Lower leg skin (tissue), 4 donors: ENCODE measurements at places on chromosomes 6 and 20. TPM values are rescaled to one million over a fixed set of nuclear protein-coding genes. Genes with fewer than 3 reads are reported as not detected.
A peak's percentile ranks its signal among the peaks of the same experiment; 100 is the strongest.

SRSF12 gene
- total RNA-seq, result not detected

- no peak for DNase-seq
Observed at GRCh38 chr20:1462834-1463233, 3.8 kb downstream of the NSFL1C start.

GRCh38 chr6:2245877-2246863, 765 bp upstream of the GMDS start:
- DNase-seq, result peak; percentile 42

DNA sequence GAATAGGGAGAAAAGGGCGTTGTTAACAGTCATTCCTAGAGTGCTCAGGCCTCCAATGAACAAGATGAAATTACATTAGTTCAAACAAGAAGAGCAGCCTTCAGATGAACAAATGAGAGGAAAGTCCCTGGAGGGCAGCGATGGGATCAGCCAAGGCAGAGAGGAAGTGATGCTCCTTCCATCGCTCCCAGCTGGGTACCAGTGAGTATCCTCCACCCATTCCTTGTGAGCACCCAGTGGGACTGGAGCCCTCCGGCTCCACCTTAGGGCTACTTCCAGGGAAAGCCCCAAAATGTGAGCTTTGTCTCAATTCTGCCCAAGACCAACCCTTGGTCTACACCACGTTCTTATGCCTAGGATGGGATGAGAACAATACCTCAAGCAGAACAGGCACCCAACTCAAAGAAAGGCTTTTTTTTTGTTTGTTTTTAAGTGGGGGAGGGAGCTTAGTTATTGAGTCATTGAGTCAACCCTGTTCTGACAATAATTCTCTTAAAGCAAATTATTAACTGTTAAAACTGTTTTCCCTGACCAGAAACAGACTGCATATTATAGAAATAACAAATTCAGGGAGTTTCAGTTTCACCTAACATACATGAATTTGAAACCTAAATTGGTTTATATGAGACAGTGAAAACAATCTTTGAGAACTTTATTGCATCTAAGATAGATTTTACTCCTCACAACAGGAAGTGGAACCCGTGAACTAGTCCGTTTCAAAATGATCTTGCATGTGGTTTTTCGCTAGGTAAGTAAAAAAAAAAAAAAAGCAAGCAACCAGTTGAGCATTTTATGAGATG, 106.9 kb downstream of the IPCEF1 start:
- DNase-seq, result no peak

DNA sequence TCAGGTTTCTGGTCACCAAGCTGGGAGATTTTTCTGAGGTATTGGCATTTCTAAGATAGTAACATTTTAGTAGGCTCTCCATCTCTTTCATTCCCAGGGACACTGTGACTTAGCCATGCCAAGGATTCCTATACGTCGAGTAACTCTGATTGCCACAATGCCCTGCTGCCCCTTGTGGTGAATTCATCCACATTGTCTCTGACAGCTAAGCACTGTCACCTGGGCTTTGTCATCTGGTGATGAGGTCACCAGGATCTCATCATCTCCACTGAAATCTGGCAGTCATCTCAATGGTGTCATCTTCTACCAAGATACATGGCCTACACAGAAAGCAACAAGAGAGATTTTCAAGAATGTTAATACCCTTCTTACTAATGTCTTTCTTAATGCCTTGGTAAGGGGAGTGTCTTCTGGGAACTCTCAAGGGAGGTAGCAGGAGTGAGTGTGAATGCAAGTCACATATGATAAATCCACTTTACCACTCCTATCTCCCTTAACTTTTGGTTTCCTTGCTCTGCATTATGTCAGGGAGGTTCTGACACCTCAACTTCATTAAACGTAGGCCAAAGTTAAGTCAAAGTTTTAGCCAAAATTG, 246.7 kb downstream of the CD109 start:
- DNase-seq, result no peak

DNA sequence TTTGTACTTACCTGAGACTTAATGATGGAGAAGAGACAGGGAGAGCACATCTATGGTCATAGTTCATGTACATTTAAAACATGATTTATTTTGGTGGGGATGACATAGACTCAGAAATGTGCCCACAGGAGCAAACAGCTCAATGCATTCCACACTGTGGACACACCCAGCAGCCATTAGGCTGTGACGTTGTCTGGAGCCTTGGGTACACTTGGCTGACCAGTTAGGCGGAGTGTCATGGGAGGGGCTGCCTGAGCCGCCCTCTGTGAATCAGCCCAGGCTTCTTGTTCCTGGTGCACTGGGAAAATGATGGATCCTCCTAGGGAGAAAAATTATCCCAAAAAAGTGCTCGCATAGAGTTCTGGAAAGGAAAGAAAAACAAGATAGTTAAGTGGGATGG, 231.0 kb upstream of the GMDS start:
- no peak for DNase-seq

GRCh38 chr20:5282561-5282960, 34.2 kb downstream of the PROKR2 start:
- no peak for DNase-seq

DNA sequence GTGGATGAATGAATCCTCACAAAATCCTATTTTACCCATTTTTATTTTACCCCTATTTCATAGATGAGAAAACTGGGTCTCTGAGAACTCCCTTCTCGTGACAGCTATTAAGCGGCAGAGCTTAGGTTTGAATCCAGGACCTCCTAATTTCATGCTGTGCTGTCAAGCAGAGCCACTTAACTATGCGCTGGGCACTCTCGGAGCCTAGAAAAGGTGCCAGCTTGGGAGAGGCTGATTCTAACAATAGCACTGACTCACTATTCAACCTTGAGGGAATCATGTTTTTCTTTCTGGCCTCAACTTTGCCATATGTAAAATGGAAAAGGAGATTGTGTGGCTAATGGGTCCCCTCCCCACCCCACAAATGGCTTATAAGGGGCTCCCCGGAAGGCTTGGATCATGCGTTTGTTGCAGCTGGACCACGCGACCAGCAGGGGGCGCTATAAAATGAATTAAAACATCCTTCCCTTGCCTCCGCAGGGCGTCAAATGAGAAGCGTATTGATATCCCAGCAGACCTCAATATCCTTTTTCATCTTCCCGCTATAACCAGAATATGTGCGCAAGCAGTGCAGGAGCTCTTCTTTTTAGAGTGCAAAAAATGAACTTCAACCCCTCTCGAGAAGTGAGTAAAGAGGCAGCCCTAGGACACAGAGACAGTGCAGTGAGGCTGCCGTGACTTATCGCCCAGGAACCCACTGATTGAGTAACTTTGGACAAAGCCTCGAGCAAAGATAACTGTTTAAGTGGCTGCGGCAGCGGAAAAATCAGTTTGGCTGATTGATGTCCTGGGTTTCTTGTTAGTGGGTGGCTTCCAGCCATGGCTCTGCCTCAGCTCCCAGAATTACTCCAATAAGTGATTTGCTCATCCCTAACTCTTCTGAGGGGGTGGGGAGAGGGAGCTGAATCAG, 12.8 kb upstream of the PDYN start:
- no peak for DNase-seq

- no peak for DNase-seq
Observed at GRCh38 chr6:87200469-87201175, 45.3 kb downstream of the ZNF292 start.

DNA sequence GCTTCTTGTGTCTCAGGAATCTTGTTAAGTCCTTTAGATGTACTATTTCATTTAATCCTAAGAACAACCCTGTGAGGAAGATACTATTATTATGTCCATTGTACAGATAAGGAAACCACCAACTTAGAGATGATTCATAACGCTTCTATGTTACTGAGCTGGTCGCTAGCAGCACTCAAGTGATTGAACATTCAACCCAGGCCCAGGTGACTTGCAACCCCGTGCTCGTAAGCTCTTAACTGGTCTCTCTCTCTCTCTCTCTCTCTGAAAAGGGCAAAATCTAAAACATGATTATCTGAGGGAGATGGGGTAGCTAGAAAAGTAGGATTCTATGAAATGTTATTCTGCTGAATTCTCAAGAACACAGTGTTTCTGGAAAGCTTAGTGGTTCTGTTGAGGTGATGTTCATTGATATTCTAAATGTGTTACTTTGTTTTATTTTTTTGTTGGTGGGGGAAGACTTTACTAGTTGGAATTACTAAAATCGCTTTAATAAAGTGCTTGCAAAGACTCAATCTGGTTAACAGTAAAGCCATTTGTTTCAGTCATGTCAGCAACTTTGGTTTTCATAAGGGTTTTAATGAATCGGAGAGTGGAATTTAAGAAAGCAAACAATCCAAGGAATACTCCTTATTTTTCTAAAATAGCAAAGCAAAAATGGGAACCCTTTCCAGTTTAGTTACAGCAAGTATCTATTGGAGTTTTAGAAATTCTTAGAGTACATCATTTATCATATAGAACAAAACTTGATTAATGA, 265.0 kb upstream of the TAB2 start:
- DNase-seq, result no peak

DNA sequence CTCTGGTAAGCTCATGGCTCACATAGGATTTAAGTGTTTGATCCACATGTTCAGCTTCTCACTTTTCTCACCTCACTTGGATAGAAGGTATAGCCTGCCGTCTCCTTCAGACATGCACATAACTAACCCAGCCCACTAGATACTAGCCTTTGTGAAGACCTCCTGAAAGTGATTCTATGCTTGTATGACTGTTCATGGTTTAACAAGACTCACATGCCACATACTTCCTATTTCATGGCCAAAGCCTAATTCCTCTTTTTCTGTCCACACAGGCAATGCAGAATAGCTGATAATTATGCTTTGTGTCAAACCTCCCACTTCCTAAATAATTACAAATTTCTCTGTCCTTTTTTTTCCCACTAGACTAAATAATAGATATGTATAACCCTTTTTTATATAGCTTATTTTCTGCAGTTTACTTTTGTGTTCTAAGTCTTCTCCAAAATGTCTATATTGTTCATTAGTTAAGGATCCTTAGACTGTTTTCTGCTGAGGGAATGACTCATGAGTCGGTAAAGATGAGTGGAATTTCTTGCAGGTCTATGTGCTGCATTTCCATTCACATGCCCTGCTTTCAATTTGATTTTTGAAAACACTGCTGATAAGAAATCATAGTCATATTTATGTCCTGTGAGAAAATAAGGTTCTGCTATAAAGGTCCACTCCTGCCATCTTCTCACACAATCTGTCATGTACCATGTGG, 43.0 kb downstream of the HDDC2 start:
- no peak for DNase-seq

DNA sequence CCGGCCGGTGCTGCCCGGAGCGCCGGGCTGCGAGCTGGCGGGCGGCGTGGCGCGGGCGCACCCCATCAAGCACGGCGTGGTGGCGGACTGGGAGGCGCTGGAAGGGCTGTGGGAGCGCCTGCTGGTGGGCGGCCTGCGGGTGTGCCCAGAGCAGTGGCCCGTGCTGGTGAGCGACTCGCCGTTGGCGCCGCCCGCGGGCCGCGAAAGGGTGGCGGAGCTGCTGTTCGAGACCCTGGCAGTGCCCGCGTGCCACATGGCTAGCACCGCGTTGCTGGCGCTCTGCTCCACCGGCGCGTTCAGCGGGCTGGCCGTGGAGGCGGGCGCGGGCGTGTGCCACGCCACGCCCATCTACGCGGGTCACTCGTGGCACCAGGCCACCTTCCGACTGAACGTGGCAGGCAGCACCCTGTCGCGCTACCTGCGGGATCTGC, 517 bp downstream of the ACTL10 start:
- DNase-seq, result no peak

GRCh38 chr6:116170358-116171057, 44.6 kb upstream of the COL10A1 start:
- no peak for DNase-seq

DNA sequence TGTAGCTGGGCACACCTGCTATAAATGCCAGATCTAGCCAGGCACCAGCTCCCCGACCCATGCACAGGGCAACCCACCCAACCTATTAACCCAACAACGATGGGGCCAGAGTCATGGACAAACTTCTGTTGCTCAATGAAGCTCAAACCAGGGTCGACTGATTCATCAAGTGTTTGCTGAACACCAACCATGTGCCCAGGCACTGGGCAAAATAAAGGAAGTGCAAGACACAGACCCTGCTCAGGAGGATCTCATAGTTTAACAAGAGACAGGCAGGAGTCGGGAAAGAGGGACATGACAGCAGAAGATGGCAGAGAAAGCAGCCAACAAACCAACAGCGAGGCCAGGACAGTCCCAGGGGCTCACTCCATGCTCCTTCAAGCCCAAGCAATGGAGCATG, 18.8 kb downstream of the KCNK5 start:
- no peak for DNase-seq

- no peak for DNase-seq
Observed at GRCh38 chr6:48109944-48110343, 1.1 kb downstream of the PTCHD4 start.

DNA sequence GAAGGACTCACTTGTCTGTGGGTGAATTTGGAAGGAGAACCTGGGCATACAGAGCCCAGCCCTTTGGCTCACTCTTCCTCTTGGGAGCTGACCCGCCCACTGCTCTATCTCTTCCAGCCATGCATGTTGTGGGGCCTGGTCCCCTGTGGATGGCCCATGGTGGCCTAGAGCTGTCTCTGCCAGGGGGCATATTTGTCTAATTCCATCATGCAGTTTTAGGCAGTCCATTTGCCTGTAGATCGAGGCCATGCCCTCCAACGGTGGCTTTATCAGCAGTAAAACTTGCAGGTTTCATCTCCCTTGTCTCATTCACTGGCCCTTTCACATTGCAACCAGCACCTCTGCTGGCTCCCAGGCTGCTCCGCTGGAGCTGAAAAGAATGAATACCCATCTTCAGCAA, 12.9 kb upstream of the EZR start:
- DNase-seq, result no peak

GRCh38 chr6:151616600-151616999, 122.8 kb downstream of the CCDC170 start:
- DNase-seq, result no peak

DNA sequence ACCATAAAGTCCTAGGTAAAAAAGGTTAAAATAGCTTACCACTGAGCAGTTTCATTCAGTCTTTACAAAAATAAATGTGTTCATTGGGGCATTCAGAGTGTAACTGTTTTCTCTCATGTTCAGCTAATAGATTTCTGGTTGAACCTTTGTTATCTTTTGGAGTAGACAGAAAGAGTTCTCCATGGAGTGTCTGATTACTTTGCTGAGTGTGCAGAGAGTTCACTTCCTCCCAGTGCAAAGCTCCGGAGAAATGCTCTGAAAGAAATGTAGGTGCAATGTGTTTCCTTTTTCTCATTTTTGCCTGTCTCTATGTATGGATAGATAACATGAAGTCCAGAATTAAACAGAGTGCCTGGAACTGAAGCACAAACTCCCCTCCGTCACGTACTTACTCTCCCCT, 52.6 kb downstream of the JAG1 start:
- DNase-seq, result no peak

HCK gene
- 8.7 TPM for total RNA-seq

GRCh38 chr6:35562060-35562459, 49.4 kb upstream of the TULP1 start:
- DNase-seq, result peak; percentile 83

DNA sequence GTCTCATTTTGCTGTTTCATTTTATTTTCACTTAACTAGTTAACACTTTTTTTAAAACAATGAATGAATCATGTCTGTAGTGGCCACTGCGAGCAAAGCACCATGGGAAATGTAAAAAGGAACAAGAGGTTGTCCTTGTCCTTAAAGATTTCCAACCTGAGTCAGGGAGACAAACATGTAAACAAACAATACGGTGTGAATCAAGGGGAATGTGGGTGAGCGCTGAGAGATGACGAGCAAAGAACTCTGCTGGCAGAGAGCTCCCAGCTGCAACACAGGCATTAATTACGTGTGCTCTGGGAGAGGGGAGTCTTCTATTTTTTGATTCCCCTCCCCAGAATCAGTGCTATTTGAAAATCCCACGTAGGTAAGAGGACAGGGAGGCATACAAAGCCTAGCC, 84.3 kb downstream of the ATXN1 start:
- no peak for DNase-seq

RCAN2 gene
- 18.5 TPM for total RNA-seq

- DNase-seq, result no peak
Observed at GRCh38 chr6:125865015-125865414, 74.3 kb downstream of the NCOA7 start.

- no peak for DNase-seq
Observed at GRCh38 chr6:135583256-135583761, 85.8 kb upstream of the AHI1 start.
